ENCODE measurements at places on chromosomes 3 and 15.

DNA sequence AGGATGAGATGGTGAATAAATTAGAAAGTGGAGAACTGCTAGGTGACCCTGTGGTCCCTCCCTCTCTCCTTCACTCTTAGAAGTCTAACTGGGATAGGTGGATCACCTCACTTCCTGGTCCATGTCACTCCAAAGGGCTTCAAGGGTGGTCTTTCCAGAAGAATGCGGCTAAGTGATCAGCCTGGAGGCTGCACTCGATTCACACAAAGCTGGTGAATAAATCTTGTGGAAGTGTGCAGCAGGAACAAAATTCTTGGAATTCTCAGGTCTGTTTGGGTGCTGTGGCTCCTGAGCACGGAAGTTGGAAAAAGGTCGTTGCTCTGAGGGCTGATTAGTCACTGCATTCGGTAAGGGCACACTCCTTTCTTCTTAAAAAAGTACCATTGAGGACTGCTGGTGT is 46.3 kb downstream of the GASK1A start:
- no peak for DNase-seq

- DNase-seq: no peak
Measured at GRCh38 chr3:152210697-152211096, 58.0 kb upstream of the MBNL1 start.

GRCh38 chr3:187912007-187912406 is 166.7 kb upstream of the BCL6 start:
- DNase-seq: no peak

GRCh38 chr15:63073497-63074172 is 31.1 kb downstream of the TPM1 start:
- DNase-seq: no peak

DNA sequence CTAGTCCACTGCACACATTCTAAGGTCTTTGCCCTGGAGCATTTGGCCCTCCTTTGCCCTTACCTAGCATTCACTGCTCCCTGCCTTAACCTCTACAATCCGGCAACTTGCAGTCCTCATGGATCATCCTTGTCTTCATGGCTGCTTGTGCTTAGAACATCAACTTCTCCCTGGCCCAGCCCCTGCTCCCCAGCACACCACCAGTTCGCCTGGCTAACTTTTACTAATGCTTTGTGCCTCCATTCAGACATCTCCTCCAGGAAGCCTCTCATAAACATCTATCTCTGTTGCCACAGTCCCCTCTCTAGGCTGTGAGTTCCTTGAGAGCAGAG is 57.1 kb downstream of the AAGAB start:
- DNase-seq: no peak

DNA sequence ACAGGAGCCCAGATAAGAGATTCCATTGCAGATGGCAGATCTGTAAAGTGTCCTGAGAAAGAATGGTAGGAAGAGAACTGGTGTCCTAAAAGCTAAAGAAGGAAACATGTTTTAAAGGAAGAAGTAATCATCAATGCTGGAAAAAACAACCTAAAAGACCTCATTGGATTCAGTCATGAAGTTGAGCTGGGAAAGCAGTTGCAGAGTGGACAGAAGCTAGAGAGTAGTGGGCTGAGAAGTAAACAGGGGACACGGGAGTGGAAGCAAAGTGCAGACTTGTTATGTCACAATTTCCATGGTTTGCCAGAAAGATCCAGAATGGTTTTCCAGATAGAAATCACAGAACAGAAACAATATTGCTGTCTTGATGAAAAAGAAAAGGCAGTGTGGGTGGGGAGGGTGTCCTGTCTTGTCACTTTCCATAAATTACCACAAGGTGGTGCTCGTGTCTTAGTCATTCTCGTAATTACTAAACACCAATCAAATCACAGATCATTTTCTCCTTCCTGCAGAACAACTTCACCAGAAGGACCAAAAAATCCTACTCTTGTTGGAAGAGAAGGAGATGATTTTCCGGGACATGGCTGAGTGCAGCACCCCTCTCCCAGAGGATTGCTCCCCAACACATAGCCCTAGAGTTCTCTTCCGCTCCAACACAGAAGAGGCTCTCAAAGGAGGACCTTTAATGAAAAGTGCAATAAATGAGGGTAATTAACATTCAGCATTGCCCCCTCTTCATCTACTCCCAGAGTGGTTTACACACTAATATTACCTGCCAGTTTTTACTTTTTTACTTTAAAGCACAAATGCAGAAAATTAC is 64.5 kb downstream of the KLHL25 start:
- DNase-seq: no peak

GRCh38 chr15:75989045-75989444 is 23.2 kb downstream of the NRG4 start:
- no peak for DNase-seq
